ENCODE measurements at places on chromosomes 3 and 15.

- peak; percentile 57 for DNase-seq
Measured at GRCh38 chr3:184417619-184418327, 37.9 kb downstream of the CHRD start.

- DNase-seq = no peak
Measured at GRCh38 chr15:76345583-76345879, 9.0 kb downstream of the ISL2 start.

GRCh38 chr3:195931582-195932273, 23.4 kb upstream of the TNK2 start:
- no peak for DNase-seq

GRCh38 chr3:126439346-126439967, 36.2 kb downstream of the ZXDC start:
- DNase-seq = no peak

GRCh38 chr15:72515591-72516389, 41.7 kb downstream of the ARIH1 start:
- no peak for DNase-seq

GRCh38 chr15:29312387-29312786, 42.8 kb upstream of the NSMCE3 start:
- no peak for DNase-seq

DNA sequence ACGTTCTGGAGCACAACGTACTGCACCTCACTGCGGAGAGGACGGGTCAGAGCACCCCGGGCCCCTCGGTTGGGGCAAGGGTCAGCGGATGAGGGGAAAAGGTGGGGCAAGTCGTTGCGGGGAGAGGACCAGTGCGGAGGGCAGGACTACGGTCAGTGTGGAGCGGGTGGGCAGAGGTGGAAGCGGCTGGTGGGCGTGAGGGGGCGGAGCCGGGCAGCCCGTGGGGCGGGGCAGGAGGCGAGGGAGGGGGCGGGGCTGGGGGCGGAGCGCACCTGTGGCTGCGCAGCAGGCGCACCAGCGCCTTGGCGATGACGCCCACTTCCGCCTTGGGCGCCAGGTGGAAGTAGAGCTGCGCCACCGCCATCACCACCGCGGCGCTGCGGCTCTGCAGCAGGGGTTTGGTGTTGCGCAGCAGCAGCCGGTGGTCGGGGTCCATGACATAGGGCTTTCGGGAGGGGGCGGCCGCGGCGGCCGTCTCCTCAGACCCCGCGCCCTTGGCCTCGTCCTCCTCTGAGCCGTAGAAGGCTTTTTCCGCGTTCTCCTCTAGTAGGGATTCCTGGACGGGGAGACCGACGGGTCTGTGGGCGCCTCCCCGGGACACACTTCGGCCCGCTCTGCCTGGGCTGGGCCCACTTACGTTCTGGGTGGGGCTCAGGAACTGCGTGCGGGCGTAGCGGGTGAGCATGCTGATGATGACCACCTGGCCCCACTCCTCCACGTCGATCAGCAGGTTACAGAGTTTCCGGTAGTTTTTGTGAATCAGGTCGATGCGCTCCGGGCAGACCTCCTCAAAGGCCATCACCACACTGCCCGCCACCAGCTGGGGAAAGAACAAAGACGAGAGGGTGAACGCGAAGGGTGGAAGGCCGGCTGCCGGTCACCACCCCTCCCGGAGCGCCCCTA, 29.2 kb downstream of the AP3B2 start:
- DNase-seq = peak; percentile 64
